ENCODE measurements at places on chromosomes 2 and 18.
A peak's percentile ranks its signal among the peaks of the same experiment; 100 is the strongest.

- DNase-seq, result no peak
Observed at GRCh38 chr2:124986136-124986535, 961.0 kb downstream of the CNTNAP5 start.

DNA sequence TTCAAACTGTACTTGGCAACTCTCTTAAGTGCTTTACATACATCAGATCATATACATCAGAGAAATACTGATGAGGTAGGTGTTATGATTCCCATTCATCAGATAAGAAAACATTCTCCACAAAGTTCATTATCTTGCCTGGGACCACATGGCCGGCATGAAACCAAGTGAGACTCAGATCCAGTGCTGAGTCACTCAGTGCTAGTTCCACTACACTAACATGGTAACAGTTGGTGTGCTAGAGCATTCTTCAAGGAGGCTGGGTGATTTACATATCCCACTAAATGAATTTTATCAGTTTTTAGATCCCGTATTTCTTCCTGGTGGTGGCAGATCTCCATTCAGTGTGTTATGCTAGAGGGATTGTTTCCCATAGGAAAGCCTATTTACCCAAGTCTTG is 772.0 kb downstream of the CNTNAP5 start:
- DNase-seq, result no peak

DNA sequence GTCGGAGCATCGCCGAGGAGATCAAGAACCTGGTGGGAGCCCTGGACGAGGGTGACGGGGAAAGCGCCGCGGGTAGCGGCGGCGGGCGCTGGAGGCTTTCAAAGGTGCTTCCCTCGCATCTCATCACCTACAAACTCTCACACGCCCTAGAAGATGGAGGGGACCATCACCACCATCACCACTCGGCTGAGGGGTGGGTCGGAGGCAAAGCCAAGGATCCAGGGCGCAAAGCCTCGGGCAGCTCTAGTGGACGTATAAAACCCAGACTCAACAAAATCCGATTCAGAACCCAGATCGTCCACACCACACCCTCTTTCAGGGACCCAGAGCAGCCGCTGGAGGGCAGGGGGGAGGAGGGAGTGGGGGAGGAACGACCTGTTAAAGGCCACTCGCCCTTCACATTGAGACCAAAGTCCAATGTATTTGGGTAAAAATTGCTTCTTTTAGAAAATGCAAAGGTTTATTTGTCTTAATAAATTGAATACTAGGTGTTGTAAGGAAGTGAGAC is 1.5 kb downstream of the SOWAHC start:
- no peak for DNase-seq

DNA sequence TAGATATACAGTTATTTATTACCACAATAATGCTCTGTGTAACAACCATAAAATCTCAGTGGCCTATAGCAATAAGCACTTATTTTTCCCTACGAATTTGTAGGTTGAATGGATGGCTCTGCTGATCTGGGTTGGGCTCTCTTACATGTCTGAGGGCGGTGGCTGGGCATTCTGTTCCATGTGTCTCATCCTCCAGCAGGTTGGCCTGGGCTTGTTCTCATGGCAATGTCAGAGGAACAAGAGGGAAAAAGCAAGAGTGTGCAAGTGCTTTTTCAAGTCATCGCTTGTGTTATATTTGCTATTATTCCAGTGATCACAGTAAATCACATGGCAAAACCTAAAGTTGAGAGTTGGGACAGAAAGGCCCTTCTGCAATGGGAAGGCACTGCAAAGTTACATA is 30.4 kb upstream of the MYO3B start:
- no peak for DNase-seq

- no peak for DNase-seq
Observed at GRCh38 chr2:1309507-1309906, 103.8 kb upstream of the TPO start.

GRCh38 chr2:152743002-152743401 is 24.6 kb downstream of the ARL6IP6 start:
- peak; percentile 4 for DNase-seq

DNA sequence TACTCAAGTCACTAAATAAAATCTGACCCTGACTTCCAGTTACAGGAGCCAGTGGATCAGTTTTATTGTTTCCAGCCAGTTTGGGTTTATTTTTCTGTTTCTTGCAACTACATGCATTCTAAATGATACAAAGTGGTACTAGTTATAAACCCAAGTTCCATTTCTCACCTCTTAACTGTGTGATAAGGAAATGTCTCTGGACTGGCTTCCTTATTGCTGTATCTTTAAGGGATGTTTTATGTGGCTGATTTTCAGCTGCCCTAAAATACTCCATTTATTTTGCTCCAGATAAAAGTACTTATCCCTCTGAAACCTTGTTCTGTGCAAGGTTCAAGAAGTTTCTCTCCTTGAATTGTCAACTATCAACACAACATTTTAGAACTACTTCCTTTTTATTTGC is 107.9 kb upstream of the DLX2 start:
- DNase-seq, result no peak

GRCh38 chr2:29579495-29580169 is 341.8 kb downstream of the ALK start:
- DNase-seq, result no peak

GRCh38 chr2:238094438-238095022 is 5.6 kb upstream of the ESPNL start:
- DNase-seq, result no peak

- no peak for DNase-seq
Observed at GRCh38 chr2:118580651-118581050, 266.8 kb downstream of the EN1 start.
